Psoas muscle (tissue), 8 donors: ENCODE measurements at places on chromosomes 3 and 15. TPM values are rescaled to one million over a fixed set of nuclear protein-coding genes. Genes with fewer than 3 reads are reported as not detected.
A peak's percentile ranks its signal among the peaks of the same experiment; 100 is the strongest.

The NTRK3 gene
- total RNA-seq: 1.7 TPM

The GOLGA8Q gene
- total RNA-seq: not detected

GRCh38 chr15:25890529-25890928 lies 27.4 kb upstream of the ATP10A start:
- DNase-seq: no peak
- H3K4me1 ChIP-seq: peaks cover 9% of the 10 kb centered on the region
- H3K27me3 ChIP-seq: no peaks in the 10 kb centered on the region
- H3K36me3 ChIP-seq: no peaks in the 10 kb centered on the region
- H3K4me3 ChIP-seq: no peak overlapping the region
- no peak overlapping the region for H3K27ac ChIP-seq

The SCAANT1 gene
- total RNA-seq: not detected

DNA sequence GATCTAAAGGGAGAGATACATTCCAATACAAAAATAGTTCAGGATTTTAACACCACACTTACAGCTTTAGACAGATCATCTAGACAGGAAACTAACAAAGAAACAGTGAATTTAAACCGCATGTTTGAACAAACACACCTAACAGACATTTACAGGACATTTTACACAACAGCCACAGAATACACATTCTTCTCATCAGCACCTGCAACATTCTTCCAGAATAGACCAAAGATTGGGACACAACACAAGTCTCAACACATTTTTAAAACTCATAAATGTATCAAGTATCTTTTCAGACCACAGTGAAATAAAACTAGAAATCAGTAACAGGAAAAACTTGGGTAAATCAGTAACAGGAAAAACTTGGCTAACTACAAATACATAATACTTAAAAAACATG lies 256.3 kb downstream of the MCTP2 start:
- H3K36me3 ChIP-seq: no peaks in the 10 kb centered on the region
- peaks cover 4% of the 10 kb centered on the region for H3K27me3 ChIP-seq
- DNase-seq: no peak
- no peaks in the 10 kb centered on the region for H3K4me1 ChIP-seq
- no peak overlapping the region for H3K4me3 ChIP-seq
- no peak overlapping the region for H3K27ac ChIP-seq

The ZDHHC19 gene
- 0.38 TPM for total RNA-seq

DNA sequence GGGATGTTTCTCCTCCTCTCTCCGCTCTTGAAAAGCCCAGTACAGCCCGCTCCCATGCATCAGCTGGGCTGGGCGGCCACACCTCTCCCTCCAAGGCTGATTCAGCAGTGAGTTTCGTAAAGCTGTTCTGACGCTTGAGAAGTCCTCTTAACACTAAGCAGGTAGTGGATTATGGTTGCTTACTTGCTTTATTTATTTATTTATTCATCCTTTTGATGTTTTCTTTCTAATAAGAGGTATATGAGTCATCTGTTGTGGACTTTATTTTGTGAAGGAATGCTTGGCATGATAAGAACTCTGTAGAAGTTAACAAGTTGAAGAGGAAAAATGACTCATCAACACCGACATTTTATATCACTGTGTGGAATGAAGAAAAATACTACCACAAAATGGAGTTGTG lies 285.0 kb downstream of the SQOR start:
- H3K27ac ChIP-seq: no peak overlapping the region
- no peaks in the 10 kb centered on the region for H3K27me3 ChIP-seq
- no peak overlapping the region for H3K4me3 ChIP-seq
- no peak for DNase-seq
- no peaks in the 10 kb centered on the region for H3K4me1 ChIP-seq
- H3K36me3 ChIP-seq: no peaks in the 10 kb centered on the region

GRCh38 chr15:85620690-85621049 lies 174.1 kb downstream of the KLHL25 start:
- peak overlapping the region; percentile 67 for H3K4me3 ChIP-seq
- H3K36me3 ChIP-seq: no peaks in the 10 kb centered on the region
- H3K4me1 ChIP-seq: peaks cover 90% of the 10 kb centered on the region
- no peak for DNase-seq
- peak overlapping the region; percentile 87 for H3K27ac ChIP-seq

The DUOX1 gene
- total RNA-seq: 0.94 TPM

DNA sequence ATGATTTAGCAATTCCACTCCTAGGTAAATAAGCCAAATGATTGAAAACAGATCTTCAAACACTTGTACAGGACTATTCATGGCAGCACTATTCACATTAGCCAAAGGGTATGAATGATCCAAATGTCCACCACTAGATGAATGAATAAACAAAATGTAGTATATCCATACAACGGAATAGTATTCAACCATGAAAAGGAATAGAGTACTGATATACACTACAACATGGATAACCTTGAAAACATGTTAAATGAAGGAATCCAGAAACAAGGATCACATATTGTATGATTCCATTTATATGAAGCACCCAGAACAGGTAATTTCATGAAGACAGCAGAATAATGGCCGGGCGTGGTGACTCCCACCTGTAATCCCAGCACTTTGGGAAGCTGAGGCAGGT lies 78.2 kb upstream of the IGF1R start:
- H3K4me1 ChIP-seq: no peaks in the 10 kb centered on the region
- no peaks in the 10 kb centered on the region for H3K36me3 ChIP-seq
- H3K27ac ChIP-seq: no peak overlapping the region

- peaks cover 3% of the 10 kb centered on the region for H3K36me3 ChIP-seq
- H3K4me3 ChIP-seq: no peak overlapping the region
- H3K4me1 ChIP-seq: no peaks in the 10 kb centered on the region
- no peaks in the 10 kb centered on the region for H3K27me3 ChIP-seq
Observed at GRCh38 chr3:57675530-57675929, 17.3 kb downstream of the DENND6A start.

The CSPG4 gene
- 49.5 TPM for total RNA-seq

GRCh38 chr3:31960793-31961431 lies 20.1 kb downstream of the OSBPL10 start:
- no peaks in the 10 kb centered on the region for H3K36me3 ChIP-seq
- peaks cover 5% of the 10 kb centered on the region for H3K4me1 ChIP-seq
- H3K27me3 ChIP-seq: no peaks in the 10 kb centered on the region
- DNase-seq: no peak
- H3K4me3 ChIP-seq: no peak overlapping the region
- no peak overlapping the region for H3K27ac ChIP-seq

GRCh38 chr3:39065197-39065596 lies 13.4 kb downstream of the WDR48 start:
- DNase-seq: no peak
- no peaks in the 10 kb centered on the region for H3K4me1 ChIP-seq
- no peaks in the 10 kb centered on the region for H3K36me3 ChIP-seq
- H3K27ac ChIP-seq: no peak overlapping the region

GRCh38 chr3:115301364-115301860 lies 154.3 kb upstream of the ZBTB20 start:
- no peak overlapping the region for H3K27ac ChIP-seq
- H3K36me3 ChIP-seq: no peaks in the 10 kb centered on the region
- no peak for DNase-seq
- H3K27me3 ChIP-seq: no peaks in the 10 kb centered on the region

The GALNT15 gene
- 15.9 TPM for total RNA-seq

- H3K27ac ChIP-seq: no peak overlapping the region
- no peaks in the 10 kb centered on the region for H3K4me1 ChIP-seq
- no peaks in the 10 kb centered on the region for H3K27me3 ChIP-seq
- no peaks in the 10 kb centered on the region for H3K36me3 ChIP-seq
- H3K4me3 ChIP-seq: no peak overlapping the region
- no peak for DNase-seq
Observed at GRCh38 chr3:151120409-151120808, 34.9 kb downstream of the MED12L start.

DNA sequence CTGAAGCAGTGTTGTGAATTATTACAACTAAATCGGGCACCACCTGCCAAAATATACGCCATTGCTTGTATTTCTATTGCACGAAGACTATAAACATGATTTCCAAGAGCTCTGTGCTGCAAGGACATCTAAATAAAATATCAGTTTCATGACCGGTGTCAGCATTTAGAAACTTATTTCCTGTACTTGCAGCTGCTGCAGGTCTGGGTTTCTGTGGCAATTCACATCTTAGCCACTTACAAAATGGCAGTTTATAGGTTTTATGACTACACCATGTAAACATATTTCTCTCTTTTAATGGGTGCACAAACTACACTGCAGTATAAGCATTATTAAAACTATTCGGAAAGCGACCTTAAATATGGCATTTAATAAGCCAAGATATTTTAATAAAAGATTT lies 359.4 kb downstream of the VPS13C start:
- no peaks in the 10 kb centered on the region for H3K36me3 ChIP-seq
- H3K27ac ChIP-seq: no peak overlapping the region
- H3K4me1 ChIP-seq: peaks cover 14% of the 10 kb centered on the region
- H3K4me3 ChIP-seq: no peak overlapping the region
- DNase-seq: no peak

GRCh38 chr3:10470120-10471053 lies 35.0 kb downstream of the ATP2B2 start:
- peak overlapping the region; percentile 48 for H3K4me3 ChIP-seq
- no peaks in the 10 kb centered on the region for H3K36me3 ChIP-seq
- DNase-seq: no peak
- H3K4me1 ChIP-seq: peaks cover 43% of the 10 kb centered on the region
- no peaks in the 10 kb centered on the region for H3K27me3 ChIP-seq

DNA sequence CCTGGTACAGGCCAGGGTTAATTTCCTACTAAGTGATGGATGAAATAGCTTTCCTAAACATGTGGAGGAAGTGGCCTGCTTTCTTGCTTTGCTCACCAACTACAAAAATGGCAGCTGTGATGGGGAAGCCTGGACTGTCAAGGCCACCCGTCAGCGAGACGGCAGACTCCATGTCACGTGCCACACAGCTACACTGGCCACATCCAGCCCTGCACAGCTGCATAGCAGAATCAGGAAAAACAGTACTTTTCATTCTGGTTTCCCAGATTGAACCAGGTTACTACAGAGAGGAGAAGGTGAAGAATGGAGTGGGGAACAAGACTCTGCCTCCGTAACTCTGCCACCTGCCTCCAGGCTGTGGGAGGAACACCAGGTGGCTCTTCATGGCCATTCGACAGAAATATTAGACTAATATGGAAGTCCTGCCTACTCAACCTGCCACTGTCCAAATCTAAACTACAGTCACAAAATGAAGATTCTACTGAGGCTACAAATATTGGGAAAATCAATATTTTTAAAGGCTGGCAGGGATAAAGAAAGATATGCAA lies 174.3 kb downstream of the MAGI1 start:
- no peak for DNase-seq
- H3K27me3 ChIP-seq: no peaks in the 10 kb centered on the region
- no peaks in the 10 kb centered on the region for H3K36me3 ChIP-seq
- no peak overlapping the region for H3K27ac ChIP-seq
- H3K4me1 ChIP-seq: no peaks in the 10 kb centered on the region

- no peak overlapping the region for H3K4me3 ChIP-seq
- H3K27me3 ChIP-seq: peaks cover 5% of the 10 kb centered on the region
- H3K36me3 ChIP-seq: no peaks in the 10 kb centered on the region
- H3K27ac ChIP-seq: no peak overlapping the region
Observed at GRCh38 chr3:11948866-11949265, 55.3 kb upstream of the SYN2 start.

DNA sequence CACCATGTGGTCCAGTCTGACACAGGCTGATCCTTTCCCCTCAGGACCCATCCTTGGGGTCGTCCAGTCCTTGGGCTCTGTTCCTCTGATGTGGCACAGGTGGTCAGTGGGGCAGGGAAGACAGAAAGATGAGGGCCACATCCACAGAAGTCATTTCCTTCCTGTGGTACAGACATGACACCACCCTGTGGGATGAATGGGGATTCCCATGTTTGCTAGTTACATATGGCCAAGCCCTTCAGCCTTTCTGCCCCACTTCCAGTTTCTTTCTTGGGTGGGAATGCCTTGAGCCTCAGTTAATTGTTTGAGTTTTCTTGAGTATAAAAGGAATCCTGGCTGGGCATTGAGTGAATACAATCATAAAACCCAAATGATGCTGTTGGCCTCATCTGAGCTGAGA lies 284.7 kb upstream of the CTDSPL start:
- DNase-seq: no peak
- no peaks in the 10 kb centered on the region for H3K36me3 ChIP-seq
- no peak overlapping the region for H3K27ac ChIP-seq
- no peaks in the 10 kb centered on the region for H3K27me3 ChIP-seq
- peaks cover 11% of the 10 kb centered on the region for H3K4me1 ChIP-seq

The PEAK1 gene
- total RNA-seq: 31.8 TPM

DNA sequence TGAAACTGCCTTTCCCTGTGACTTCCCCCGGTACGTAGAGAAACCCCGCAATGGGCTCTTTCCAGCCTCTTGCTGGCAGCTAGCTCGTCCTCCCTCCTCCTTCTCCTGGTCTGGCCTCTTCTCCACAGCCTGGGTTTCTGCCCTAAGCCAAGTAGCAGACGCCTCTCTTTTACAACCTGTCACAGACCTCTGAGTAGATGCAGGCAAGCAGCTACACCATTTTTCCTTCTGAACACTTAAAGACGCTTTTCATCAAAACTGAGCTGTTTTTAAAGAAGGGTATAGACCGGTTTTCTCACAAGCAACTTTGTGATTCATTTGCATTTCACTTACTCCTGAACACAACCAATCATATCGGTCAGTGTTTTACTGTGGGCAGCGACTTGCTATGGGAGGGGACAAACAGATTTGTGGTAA lies 32.0 kb downstream of the ADAMTSL3 start:
- no peak for DNase-seq
- H3K4me3 ChIP-seq: no peak overlapping the region

- H3K4me1 ChIP-seq: no peaks in the 10 kb centered on the region
- no peak for DNase-seq
- H3K36me3 ChIP-seq: no peaks in the 10 kb centered on the region
- H3K4me3 ChIP-seq: no peak overlapping the region
- H3K27ac ChIP-seq: no peak overlapping the region
Observed at GRCh38 chr15:83276661-83277060, 7.8 kb downstream of the BNC1 start.

The NFKBIZ gene
- 6.4 TPM for total RNA-seq

DNA sequence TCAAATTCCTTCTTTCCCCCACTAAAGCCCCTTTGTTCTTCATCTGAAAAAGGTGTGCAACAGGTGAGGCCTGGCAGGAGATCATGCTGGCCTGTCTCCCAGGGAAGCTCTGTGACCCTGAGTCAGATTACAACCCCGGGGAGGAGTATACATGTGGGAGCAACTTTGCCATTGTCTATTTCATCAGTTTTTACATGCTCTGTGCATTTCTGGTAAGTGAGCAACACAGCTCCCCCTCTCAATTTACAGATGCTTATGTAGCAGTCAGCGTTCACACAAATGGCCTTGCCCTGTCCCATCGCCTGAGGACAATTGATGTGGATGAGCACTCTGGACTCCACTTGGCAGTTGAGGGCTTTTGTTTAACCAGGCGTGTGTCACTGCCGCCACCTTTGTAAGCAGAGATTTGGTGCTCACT lies 70.4 kb downstream of the CHDH start:
- H3K36me3 ChIP-seq: no peaks in the 10 kb centered on the region
- no peak for DNase-seq
- H3K4me3 ChIP-seq: no peak overlapping the region
- no peak overlapping the region for H3K27ac ChIP-seq
- H3K27me3 ChIP-seq: no peaks in the 10 kb centered on the region
